Nasal cavity respiratory epithelium epithelial cell of viscerocranial mucosa (primary cell): ENCODE measurements at places on chromosomes 12 and 14. TPM values are rescaled to one million over a fixed set of nuclear protein-coding genes. Genes with fewer than 3 reads are reported as not detected.

The NAP1L1 gene
- 210 and 294 TPM in 2 replicates for total RNA-seq

The GARIN6 gene
- total RNA-seq: not detected in 2 replicates

The ATF7IP gene
- 13.3 and 51.6 TPM in 2 replicates for total RNA-seq

The CELA1 gene
- total RNA-seq: under 0.01 TPM in 1 of 2 replicates, not detected in the other
